Testis (tissue), 5 donors: ENCODE measurements at places on chromosomes 16 and 17. TPM values are rescaled to one million over a fixed set of nuclear protein-coding genes. Genes with fewer than 3 reads are reported as not detected.

The MMP28 gene
- 237 TPM for total RNA-seq

The HYDIN gene
- 29.6 TPM for total RNA-seq

The CES5A gene
- not detected for total RNA-seq

DNA sequence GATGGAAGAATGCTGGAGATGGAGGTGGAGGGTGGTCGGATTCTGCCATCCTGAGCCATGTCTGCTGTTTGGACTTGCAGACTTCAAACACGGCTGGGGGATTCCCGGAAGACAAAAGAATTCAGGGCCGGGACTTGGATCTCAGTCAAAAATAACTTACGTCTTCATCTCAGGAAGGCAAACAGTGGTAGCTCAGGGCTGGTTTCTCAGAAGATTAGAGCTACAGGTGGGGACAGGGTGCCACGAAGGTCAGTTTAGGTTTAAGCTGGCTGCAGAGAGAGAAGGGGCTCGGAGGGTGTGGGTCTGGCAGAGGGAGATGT is 4.3 kb upstream of the RHBDL3 start:
- no peaks in the 10 kb centered on the region for H3K36me3 ChIP-seq
- DNase-seq: no peak
- no peaks in the 10 kb centered on the region for H3K27me3 ChIP-seq

- no peaks in the 10 kb centered on the region for H3K27me3 ChIP-seq
- no peak for DNase-seq
- H3K4me3 ChIP-seq: no peak overlapping the region
- H3K27ac ChIP-seq: no peak overlapping the region
- no peaks in the 10 kb centered on the region for H3K36me3 ChIP-seq
Measured at GRCh38 chr16:89805136-89805905, 11.1 kb downstream of the FANCA start.
